ENCODE measurements at places on chromosomes 3 and 15. TPM values are rescaled to one million over a fixed set of nuclear protein-coding genes. Genes with fewer than 3 reads are reported as not detected.

Gene FBXL2
- total RNA-seq: 1.1 TPM

Gene ZKSCAN7
- 1.2 TPM for total RNA-seq

Gene ANKUB1
- total RNA-seq: not detected

Gene ADPRH
- total RNA-seq: 3.3 TPM

Gene PIAS1
- total RNA-seq: 33.0 TPM

Gene LAMB2
- 83.5 TPM for total RNA-seq

Gene NTRK3
- 1.2 TPM for total RNA-seq

Gene DNAJB11
- 72.5 TPM for total RNA-seq

Gene RNF168
- total RNA-seq: 30.3 TPM

Gene GAP43
- total RNA-seq: 1.8 TPM

Gene SERINC4
- 0.21 TPM for total RNA-seq

Gene NISCH
- total RNA-seq: 43.2 TPM

Gene TRH
- not detected for total RNA-seq

Gene PRSS50
- not detected for total RNA-seq

Gene NPAP1
- not detected for total RNA-seq

DNA sequence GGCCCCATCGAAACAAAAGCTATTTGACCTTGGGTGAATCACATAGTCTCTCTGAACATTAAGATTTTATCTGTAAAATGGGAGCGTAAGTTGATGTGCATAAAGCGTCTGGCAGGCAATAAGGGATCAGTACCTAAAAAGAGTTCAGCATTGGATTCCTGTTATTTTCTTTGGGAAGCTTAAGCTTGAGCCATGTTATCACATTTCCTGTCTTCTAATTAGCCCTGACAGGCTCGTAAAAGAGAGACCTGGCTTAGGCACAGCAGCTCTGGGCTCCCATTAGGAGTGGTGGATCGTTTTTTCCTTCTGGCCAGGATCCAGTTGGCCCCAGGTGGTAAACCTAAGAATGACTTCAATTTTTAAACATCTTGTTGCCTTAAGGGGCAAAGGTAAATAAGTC is 26.0 kb upstream of the CA12 start:
- DNase-seq: peak; percentile 48

DNA sequence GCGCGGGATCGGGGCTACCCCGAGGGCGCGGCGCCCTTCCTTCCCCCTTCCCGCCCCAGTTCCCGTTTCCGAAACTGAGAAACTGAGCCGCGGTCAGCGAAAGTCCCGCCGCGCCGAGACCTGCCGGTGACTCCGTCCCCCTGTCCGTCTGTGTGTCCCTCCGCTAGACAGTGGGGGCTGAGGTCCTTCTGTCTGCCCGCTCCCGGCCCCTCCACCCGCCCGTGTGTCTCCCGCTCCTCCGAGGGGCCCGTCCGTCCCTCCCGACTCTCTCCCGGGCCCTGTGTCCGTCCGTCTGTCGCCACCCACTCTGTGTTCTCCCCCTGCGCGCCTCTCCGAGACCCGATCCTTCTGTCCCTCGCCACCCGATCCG is 426 bp downstream of the PRKCD start:
- peak; percentile 45 for DNase-seq

GRCh38 chr15:39887832-39888231 is 32.2 kb downstream of the GPR176 start:
- DNase-seq: peak; percentile 70

DNA sequence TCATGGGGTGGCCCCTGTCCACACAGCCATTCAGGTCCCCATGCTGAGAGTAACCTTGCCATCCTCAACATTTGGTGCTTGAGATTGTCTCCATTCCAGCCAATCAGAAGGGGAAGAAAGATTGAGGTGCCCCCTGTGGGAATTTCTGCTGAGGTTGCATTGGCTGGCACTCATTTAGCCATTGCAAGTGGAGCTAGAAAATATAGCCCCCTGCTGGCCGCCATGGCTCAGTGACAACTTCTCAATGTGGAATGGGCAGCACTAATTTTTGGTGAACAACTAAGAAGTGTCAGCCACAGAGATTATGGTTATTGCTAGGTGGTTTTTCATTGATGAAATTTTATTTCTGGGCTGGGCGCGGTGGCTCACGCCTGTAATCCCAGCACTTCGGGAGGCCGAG is 22.0 kb downstream of the COL6A6 start:
- peak; percentile 37 for DNase-seq

- DNase-seq: no peak
Observed at GRCh38 chr3:11982341-11982941, 21.7 kb upstream of the SYN2 start.

GRCh38 chr3:41186297-41186696 is 13.0 kb upstream of the CTNNB1 start:
- DNase-seq: no peak

GRCh38 chr15:73344056-73344455 is 24.7 kb downstream of the HCN4 start:
- DNase-seq: no peak

DNA sequence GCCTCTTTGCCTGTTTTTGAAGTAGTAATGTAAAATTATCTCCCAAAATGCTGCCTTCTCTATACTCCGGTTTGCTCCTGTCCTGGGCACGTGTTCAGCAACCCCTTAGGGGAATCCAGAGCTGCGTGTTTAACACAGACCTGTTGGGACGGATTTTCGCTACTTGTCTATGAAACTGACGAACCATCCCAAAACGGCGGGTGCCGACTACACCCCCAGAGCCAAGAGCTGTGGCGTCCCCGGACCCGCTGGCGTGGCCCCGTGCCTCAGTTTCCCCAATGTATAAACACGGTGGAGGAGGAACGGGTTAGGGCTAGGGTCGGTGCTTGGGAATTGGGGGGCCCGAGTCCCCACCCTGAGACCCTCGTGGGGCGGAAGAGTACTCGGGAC is 473 bp downstream of the FHIT start:
- peak; percentile 52 for DNase-seq

DNA sequence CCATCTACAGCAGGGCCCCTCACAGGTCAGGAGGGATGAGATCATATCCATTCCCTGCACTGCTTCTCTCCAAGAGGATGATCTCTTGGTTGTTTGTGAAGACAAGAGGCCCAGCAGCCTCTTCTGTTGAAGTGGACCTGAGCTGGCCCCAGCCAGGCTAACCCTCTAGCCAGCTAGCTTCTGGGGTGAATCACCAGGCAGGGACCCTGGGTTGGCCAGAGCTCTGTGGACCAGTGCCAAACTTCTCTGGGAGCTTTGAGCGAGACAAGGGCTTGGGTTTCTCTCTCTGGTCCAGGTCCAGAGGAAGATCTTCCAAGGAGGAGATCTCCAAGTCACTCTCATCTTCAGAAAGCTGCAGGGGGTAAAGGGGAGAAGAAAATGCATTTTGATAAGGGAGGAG is 52.7 kb downstream of the CLDN18 start:
- no peak for DNase-seq

GRCh38 chr15:33095641-33096040 is 98.9 kb downstream of the FMN1 start:
- no peak for DNase-seq

GRCh38 chr3:153349108-153349499 is 187.1 kb downstream of the RAP2B start:
- no peak for DNase-seq

GRCh38 chr15:91031796-91032195 is 9.4 kb upstream of the VPS33B start:
- DNase-seq: no peak

GRCh38 chr15:79283252-79284048 is 928 bp downstream of the ANKRD34C start:
- DNase-seq: no peak

GRCh38 chr3:28624084-28624483 is 275.5 kb upstream of the AZI2 start:
- DNase-seq: no peak

DNA sequence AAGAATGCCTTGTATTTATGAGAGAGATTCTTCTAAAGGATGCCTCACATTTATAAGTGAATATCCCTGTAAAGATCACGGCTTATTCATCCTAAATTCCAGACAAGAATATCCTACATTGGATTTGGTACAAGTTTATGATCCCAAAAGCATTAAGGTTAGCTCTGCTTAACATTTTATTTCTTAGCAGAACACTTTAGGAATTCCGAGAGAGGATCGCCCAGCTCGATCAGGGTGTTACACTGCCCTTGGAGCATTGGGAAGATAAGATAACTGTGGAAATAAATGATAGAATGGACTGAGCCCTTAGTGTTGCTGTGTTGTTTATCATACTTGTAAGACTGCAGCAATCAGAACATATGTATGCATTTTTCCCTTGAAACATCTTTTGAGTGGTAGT is 223.0 kb upstream of the CDIN1 start:
- DNase-seq: no peak

DNA sequence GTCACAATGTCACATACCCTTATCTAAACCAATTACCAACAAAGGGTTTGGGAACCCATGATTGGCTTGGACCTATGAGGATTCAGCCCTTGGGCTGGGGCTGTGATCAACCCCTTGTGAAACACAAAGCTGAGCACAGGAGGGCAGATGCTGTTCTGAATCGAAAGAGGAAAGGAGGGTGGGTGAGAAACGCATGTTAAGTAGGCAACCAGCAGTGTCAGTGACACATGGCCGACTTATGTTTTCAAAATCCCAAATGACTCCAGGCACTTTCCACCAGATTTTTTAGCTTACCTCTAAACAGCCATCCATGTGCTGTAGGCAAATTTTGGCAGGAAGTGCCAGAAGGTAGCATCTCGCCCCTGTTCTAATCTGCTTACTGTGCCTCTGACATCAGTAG is 34.1 kb upstream of the KLHL25 start:
- DNase-seq: no peak

DNA sequence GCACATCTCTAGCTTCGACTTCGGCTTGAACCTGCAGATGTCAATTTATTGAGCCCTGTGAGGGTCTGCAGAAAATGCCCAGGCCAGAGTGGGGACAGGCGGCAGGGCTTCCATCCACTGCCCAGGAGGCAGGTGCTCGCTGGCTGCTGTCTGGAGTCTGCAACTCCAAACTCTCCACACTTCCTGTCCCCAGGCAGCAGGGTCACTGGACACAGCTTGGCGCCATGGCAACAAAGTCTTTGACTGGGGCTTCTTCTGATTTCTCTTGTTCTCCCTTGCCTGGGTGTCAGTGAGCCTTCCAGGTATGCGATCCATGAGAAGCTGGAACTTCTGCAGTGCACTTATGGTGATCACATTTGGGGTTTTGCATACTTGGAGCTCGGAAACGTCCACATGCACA is 33.5 kb downstream of the SV2B start:
- no peak for DNase-seq

DNA sequence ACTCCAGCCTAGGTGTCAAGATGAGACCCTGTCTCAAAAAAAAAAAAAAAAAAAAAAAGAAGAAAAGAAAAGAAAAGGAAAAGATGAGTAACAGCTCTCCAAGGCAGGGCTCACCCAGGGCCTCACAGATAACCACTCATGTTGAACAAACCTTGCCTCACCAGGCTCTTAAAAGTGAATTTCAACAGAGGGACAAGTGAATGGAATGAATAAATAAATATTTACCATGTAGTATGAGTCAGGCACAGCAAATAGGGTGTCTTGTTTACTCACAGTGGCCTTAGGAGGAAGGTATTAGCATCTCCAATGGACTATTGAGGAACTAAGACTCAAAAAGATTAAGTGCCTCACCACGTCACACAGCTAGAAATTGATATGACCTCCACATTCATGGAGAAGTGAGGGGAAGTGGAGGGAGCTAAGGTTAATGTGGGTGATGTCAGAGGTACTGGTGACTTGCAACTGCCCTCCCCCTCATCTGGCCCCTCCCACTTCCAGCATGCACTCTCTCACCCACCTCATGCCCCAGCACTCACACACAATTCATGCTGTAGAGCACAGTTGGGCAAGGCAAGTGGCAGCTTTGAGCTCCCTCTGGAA is 255.5 kb downstream of the UACA start:
- no peak for DNase-seq

DNA sequence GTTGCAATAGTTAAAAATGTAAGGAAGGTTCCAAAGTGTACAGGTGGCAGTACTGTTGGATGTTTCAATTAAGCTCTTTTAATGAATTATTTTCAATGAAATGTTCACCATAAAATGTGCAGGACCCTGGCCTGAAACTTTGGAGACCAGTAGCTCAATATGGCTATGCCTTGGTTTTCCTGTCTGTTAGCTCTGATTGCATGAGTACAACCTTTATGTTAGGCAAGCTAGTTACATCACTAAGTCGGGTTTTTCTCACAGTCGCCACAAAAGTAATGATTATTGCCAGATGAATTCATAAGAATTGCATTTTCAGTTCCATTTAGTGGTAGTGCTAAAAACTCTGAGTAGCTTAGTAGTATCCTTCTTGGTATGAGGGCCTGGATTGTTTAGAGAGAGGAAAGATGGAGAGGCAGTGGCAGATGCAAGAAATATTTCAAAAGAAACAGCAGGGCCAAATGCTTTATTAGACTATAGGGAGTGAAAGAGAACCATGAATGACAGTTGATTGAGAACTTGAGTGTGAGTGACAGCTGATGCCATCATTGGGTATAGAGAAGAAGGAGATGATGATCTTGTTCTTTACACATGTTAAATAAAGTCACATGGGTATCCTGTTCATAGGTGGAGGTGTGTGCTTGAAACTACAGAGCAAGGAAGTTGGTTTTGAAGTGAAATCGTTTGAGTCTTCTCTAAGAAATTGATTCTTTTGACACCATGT is 109.5 kb downstream of the AKAP13 start:
- no peak for DNase-seq

GRCh38 chr3:177055605-177056571 is 141.4 kb downstream of the TBL1XR1 start:
- no peak for DNase-seq

GRCh38 chr3:124101643-124102042 is 109.7 kb upstream of the ROPN1 start:
- DNase-seq: no peak

GRCh38 chr15:90338532-90338931 is 13.6 kb upstream of the ZNF774 start:
- no peak for DNase-seq

- peak; percentile 20 for DNase-seq
Observed at GRCh38 chr15:35624881-35625280, 78.9 kb upstream of the DPH6 start.

DNA sequence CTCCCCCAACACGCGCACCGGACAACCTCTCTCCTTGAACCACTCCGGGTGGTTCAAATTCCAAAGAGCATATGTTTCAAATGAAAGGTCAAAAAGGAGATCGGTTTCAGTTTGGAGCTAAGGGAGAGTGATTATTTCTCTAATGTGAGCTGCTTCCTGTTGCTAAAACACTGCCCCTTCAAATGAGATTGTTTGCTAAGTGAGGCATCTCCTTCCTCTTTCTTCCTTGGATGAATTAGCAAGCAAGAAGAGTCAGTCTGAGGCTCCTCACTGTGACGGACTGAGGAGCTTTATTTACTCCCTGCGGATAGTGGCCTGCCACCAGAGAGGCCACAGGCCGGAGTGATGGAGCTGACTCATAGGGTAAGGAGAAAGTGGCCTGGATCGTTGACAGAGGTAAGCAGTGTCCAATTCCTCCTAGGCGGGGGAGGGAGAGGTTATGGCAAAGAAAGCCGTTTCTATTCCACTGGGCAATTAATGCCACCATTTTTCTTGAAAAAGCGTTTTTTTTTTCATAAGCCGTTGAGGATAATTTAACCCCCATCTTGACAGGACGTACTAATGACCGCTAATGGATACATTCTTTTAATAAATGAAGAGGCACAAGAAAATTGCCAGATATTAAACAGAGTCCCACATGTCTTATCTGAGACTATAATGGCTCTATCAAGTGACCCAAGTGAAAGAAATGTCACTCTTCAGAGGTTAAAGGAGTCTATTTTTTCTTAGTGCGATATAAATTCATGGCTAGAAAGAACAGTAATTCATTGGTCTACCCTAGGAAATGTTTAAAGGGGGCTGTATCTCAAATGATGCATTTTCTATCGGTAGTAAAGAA is 167.0 kb upstream of the ANKRD28 start:
- DNase-seq: no peak
